ENCODE measurements at places on chromosomes 4 and X.

DNA sequence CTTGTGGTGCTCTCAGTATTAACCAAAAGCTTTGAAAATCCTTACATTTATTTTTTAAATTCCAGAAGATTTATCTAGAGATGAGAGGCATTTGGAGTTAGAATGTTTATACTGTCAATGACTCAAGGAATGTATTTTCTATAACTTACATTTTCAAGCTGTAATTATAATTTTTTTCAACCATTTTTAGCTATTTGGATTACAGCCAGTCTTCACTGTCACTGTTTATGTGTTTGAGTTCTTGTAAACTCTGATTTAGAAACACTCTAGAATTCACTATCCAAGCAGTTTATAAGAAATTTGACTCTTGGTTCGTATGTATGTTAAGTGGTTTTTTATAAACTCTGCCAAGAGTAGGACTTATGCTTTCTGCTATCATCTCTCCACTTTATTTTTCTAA, 36.7 kb upstream of the GUCY1A1 start:
- no peak for DNase-seq

DNA sequence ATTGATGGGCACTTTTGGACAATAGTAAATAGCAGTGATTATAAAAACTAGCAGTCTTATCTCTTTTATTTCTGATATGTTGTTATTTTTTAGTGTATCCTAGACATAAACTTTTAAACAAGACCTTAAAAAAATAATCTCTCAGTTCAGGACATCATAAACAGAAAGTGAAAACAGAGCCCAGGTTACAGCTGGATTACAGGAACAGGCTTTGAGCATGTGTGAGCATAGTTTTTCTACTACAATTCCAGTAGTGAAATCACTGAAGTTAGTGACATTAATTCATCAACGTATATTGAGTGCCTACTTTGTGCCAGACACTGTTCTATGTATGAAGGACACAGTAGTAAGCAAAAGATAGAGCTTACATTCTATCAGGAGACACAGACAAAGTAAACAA, 16.9 kb downstream of the TRIM75 start:
- no peak for DNase-seq

- DNase-seq = peak; percentile 44
Observed at GRCh38 chr4:37780444-37781130, 45.9 kb upstream of the PGM2 start.

- DNase-seq = no peak
Observed at GRCh38 chr4:128686032-128686465, 123.5 kb upstream of the JADE1 start.

DNA sequence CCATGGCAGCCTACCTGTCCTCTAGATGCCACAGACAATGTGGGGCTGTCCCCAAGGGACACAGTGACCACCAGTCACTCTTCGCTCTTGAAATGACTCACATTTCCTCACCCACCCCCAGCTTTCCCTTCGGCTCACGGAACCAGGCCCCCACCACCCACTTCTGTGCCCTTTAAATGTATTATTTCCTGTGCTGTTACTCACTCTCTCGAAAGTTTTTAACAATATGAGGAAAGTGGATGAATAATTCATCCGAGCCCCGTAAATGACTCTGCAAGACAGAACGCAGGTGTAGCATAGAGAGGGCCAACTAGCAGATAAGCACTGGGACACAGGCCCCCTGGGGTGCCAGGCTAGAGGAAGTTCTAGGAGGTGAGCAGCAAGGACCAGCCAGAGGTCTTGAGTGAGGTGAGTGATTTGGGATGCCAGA, 179.5 kb upstream of the TBL1X start:
- DNase-seq = no peak

DNA sequence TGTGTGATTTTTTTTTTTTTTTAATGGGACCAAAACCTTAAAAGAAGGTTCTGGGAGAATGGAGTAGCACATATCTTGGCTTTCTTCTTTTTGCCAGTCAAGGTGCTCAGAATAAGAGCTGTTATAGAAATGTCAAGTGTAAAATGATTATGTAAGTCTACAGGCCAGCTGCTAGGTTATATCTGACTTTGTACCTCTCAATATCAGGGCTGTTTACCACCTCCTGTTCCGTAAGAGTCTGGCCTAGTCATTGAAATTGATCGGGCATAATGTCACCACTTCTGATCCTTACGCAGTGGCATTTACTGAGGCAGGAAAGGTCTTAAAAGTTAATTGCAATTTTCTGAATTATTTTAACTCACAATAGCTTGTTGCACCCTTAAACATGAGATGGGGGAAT, 41.1 kb downstream of the LIMCH1 start:
- DNase-seq = no peak

GRCh38 chr4:140080883-140081282, 73.1 kb downstream of the MAML3 start:
- DNase-seq = no peak

- DNase-seq = no peak
Observed at GRCh38 chr4:168241953-168242352, 76.6 kb downstream of the DDX60 start.

DNA sequence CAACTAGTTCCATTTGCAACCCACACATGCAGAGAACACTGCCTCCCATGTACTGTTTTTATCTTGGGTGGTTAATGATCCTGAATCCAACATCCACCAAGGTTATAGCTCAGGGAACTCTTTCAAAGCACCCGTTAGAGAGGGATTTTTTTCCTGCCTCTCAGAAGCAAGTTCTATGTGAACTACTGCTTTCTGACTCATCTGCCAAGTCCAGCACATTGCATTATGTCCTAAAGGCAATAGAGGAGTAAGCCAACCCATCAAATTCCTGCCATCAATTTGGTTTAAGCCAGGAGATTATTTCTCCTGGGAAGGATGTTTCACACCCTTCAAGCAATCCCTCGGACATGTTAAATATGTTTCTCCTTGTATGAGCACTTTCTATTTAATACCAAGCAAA, 334.5 kb downstream of the GASK1B start:
- DNase-seq = no peak

DNA sequence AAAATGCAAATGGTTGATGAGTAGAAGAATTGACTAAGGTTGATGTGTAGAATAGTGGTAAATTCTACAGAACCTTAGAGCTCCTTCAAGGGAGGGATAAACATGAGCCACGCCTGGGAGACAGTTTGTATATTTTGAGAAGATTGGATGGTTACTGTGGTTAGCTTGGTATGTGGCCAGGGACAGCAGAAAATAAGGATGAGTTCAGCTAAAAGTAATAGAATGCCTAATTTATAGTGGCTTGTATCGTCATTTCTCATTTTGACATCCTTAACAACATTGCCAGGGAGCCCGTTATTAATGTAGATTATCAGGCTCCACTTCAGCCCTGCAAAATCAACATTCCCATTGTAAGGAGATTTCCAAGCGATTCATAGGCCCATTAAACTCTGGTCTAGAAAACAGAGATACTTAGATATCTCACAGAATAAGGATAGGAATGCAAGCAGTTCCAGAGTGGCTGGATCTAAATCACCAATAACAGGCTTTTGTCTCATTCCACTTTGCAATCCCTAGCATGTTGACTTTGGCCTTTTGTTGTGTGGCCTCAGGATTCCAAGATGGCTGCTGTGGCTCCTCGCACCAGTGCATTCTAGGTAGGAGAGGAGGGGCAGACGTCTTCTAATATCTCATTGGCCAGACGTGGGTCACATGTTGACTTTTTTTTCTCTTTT, 6.4 kb upstream of the PTTG2 start:
- no peak for DNase-seq

- no peak for DNase-seq
Observed at GRCh38 chr4:28062562-28062961, 1201.9 kb downstream of the STIM2 start.

- no peak for DNase-seq
Observed at GRCh38 chrX:85620466-85620865, 241.0 kb upstream of the POF1B start.

- peak; percentile 90 for DNase-seq
Observed at GRCh38 chrX:152830312-152831305, at the start of the genes CETN2 and NSDHL. CETN2 (minus strand) TSS chrX:152830757; CDS start chrX:152830710, 47 bp downstream. NSDHL (plus strand) TSS chrX:152831063; CDS start chrX:152846325, 15,262 bp downstream.

DNA sequence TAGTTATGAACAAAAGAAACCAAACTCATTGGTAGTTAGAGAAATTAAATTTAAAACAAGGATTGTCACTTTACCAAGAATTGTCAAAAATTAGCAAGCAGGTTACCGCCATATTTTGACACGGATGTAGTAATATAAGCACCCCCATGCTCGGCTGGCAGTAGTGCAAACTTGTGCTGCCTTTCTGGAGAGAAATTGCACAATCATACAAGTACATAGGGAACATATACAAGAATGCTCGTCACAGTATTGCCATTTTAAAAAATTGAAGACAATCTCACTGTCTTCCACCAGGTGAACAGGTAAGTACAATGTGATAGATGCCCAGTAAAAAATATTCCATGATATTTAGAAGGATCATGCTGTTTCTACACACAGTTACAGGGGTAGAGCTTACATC, 55.6 kb upstream of the SLC39A8 start:
- DNase-seq = no peak

- peak; percentile 52 for DNase-seq
Observed at GRCh38 chr4:39446842-39447573, 11.7 kb downstream of the RPL9 start.

DNA sequence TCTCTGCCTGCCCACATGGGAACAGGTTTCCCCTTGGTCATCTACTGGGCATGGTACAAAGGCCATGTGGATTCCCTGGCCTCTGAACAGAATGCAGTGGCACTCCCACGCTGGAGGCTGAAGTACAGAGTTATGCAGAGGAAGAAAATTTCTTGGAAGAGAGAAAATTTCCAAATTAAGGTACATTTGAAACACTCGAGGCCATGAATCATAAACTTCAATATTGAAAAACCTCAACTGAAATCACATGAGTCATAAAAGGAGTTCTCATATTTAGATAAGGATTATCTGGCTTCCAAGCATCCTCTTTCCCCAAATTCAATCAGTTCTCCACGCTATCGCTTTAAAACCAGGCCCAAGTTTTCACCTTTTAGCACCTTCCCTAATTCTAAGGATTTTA, 28.1 kb upstream of the TXK start:
- no peak for DNase-seq

- peak; percentile 93 for DNase-seq
Observed at GRCh38 chr4:145545538-145546174, 64.0 kb downstream of the SMAD1 start.

DNA sequence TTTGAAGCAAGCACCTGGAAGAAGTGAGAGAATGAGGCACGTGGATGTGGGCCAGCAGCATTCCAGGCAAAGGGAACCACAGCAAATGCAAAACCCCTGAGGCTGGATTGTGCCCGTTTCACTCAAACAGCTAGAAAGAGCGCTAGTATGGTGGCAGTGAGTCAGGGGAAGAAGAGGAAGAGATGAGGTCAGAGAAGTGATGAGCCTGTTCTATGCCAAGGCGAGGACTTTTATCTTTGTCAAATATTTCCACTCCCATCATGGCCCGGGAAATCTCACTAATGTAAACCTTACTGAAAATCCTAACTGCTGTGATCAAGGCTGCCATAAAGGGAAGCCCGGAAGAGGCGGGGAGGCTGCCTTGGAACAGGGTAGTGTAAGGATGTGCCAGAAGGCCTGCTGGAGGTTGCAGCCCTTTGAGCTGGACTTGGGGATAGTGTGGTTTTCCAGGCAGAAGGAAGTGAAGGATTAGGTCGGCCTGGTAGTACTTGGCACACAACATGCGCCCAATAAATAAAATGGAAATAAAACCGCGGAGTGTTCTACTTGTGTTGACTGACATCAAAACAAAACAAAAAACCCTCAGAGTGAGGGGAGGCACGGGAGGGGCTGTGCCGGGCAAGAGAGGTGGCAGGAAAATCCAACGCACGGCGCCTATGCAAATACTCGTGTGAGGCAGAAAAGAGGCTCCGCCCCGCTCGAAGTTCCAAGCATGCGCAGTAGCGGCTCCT, 1.2 kb upstream of the CDK16 start:
- no peak for DNase-seq

All from LNCaP clone FGC (cell line).